ENCODE measurements at places on chromosomes 16 and 17.

DNA sequence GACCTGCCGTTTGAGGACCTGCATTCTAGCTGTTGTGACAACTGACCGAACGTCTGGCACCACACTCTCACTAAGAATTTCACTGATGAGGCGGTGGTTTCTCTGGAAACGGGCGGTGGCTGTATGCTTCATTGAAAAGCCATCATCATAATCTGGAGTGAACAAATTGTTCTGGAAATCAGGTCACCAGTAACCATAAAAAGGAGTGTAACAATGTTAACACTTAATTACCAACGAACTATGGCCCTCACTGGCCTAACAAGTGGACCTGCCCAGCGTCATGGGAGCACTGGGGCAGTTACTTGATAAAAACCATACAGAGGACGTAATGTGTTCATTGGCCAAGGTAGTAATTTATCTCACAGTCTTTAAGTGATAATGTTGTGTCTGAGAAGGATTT lies 15.4 kb downstream of the SMARCE1 start:
- DNase-seq = no peak

DNA sequence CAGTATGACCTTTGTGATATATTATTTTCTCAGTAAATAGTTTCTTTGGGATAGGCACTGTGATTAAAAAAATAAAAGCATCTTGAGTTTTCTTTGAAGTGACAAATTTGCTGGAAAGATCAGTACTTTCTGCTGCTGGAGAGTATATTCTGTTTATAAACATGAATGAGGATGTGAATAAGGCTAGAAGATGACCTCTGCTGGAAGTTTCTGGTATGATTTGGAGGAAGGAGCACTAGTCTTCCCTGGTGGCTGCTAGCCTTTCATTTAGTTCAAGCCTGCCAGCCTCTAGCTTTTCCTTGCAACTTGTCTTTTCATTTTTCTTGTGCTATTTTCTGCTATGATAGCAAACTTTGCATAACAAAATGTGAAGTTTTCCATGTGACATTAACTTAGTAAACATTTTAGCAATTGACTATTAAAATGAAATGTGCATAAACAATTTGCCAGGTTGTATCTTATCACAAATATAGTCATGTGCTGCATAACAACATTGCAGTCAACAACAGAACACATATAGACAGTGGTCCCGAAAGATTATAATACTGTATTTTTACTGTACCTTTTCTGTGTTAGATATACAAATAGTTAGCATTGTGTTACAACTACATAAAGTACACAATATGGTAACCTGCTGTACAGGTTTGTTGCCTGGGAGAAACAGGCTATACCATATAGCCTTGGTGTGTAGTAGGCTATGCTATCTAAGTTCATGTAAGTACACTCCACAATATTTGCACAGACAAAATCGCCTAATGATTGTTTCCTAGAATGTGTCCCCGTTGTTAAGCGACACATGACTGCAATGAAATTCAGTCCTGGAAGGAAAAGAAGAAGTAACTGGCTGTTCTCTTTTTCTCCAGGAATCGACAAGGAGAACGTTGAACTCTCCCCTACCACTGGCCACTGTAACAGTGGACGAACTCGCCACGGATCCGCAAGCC lies 18.1 kb upstream of the RAB11FIP4 start:
- no peak for DNase-seq

GRCh38 chr16:68086336-68086841 lies 1.2 kb downstream of the NFATC3 start:
- no peak for DNase-seq

DNA sequence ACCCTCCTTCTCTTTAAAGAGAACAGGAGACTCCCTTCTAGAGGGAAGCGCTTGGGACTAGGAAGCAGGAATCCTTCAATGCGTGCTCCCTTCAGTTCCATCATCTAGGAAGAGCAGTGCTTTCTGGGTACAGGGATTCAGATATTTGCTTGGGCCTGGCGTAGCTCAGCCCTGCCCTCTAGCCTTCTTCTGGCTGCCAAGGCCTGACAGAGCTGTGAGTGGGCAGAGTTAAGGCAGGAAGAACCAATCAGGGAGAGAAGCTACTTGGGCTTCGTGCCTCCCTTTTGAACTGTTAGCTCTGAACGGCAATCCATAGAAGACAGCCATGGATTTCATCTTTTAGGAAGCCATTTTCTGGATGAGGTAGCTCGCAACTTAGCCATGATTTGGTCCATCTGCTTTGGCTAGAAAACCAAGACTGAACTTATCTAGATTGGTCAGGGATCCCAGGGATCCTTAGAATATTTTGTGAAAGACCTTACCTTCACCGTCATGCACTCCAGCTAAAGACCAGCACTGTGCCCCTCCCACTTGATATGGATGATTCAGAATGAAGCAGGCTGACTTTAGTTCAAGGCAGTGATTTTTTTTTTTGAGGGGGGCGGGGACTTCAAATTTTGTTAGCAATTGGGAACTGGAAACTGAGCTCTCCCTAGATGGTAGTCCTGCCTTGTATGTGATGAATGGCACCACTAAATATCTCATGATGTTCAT lies 2.5 kb upstream of the CORO6 start:
- DNase-seq = no peak
